SK-N-DZ (cell line): ENCODE measurements at places on chromosomes 2 and 18.

- no peak for DNase-seq
Measured at GRCh38 chr2:14232217-14232616, 400.3 kb upstream of the LRATD1 start.

DNA sequence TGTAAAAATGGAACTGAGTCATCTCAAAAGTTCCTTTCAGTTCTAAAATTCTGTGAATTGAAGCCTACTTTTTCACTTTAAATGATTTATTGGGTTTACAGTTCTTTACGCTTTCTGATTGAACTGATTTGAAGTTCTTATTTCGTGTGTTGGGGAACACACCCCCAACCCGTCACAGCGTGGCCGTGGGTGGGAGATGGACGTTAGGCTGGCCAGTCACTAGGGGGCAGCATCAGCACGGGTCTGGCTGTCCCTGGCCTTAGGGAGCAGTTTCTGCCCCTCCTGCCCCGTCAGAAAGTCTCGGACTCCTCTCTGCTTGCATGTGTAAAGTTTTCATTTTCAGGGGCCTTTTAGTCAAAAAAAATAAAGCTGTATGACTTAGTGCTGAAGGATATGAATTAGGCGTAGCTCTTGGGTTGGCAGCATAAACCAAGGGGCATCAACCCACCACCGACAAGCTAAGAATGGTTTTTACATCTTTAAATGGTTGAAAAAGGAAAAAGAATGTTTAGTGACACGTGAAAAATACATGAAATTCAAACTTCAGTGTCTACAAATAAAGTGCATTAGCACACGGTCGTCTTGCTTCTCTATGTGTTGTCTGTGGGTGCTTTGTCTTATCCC, 63.4 kb downstream of the ZCCHC2 start:
- DNase-seq, result peak; percentile 53

DNA sequence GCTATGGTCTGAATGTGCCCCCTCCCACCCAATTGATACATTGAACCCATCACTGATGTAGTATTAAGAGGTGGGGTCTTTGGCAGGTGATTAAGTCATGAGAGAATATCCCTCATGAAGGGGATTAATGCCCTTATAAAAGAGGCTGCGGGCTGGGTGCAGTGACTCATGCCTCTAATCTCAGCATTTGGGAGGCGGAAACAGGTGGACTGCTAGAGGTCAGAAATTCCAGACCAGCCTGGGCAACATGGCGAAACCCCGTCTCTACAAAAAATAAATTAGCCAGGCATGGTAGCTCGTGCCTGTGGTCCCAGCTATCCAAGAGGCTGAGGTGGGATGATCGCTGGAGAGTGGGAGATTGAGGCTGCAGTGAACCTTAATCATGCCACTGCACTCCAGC, 14.3 kb downstream of the POLR2D start:
- DNase-seq, result no peak

DNA sequence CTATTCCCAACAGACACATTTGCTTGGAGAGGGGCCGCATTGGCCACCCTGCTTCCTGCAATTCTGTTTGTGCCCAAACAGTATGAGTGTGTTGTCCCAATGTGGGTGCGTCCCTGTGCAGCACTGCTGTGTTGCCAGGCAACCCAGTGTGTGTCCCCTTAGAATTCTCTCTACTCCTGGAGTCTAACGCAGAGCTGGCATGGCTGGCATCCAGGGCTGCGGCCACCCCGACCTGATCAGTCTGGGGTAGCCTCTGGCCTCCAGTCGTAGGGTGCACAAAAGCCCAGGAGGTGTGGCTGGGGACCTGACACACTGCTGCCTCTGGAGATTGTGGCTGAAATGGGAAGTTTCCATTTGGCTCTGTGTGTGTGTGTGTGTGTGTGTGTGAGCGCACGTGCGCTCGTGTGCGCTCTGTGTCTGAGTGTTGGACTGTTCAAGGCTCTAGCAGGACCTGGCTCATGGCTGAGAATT, 48.0 kb downstream of the TEX44 start:
- DNase-seq, result no peak

- no peak for DNase-seq
Measured at GRCh38 chr18:10377956-10378355, 76.5 kb upstream of the APCDD1 start.

DNA sequence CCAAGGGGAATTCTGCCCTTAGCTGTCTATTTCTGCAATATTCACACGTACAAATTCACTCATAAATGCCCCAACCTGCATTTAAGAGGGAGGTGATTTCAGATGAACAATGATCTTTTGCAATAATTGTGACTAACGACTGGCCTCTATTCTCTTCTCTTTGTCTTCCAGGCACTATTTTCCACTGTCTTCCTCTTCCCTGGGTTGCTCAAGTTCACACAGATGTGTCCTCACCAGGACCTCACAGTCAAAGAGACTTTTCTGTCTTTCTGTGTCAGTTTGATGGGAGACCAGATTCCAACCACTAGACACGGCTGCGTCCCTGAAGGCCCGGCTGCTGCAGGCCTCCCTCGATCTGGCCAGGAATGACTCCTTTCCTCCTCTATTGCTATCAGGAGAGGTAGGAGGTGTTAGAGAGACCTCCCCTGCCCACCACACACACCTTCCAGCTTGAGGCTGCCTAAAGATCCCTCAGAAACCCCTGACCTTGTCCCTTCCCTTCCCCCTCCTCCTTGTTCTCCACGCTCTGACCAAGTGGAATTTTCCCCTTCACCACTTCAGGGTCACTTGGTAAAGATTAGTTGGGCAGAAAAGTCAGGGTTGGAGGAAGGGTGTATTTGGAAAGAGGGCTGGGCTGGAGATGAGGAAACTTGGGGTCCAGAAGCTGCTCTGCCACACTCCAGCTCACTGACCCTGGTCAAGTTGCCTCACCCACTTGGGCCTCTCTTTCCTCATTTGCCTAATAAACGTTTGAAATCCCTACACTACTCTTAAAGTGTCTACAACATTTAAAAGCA, 109.2 kb upstream of the COPS8 start:
- DNase-seq, result no peak

DNA sequence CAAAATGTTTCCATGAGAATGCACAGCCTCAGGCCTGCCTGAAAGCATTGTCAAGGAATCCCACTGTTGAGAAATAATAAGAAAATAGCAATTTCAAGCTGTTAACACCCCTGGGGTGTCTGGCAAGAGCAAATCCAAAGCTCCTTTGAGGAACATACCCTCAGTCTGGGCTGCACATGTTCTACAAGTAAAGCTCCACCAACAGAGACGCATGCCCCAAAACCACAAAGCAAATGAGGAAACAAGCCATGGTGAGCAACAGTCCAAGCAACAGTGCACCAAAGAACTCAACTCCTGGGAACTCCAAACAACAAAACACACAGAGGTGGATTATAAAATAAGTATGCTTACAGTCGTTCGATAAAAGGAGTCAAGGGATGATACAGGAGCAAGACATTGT, 40.3 kb downstream of the CYP27C1 start:
- no peak for DNase-seq

DNA sequence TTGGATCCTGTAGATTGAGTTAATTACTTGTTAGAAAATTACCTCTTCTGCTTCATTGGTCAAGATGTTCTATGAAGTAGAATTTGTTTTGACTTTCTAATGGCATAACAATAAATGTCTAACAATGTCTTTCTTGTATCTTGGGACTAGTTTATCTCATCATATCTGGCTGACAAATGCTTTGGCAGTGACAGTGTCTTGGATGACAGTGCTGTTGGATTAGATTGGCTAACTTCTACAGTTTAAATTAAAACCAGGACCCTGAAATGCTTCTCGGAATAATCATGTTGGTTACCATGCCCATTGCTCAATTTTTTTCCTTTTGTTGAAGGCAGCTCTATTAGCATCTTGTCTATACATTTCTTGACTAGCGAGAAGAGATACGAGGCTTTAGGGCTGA, 176.9 kb downstream of the PARD3B start:
- no peak for DNase-seq

DNA sequence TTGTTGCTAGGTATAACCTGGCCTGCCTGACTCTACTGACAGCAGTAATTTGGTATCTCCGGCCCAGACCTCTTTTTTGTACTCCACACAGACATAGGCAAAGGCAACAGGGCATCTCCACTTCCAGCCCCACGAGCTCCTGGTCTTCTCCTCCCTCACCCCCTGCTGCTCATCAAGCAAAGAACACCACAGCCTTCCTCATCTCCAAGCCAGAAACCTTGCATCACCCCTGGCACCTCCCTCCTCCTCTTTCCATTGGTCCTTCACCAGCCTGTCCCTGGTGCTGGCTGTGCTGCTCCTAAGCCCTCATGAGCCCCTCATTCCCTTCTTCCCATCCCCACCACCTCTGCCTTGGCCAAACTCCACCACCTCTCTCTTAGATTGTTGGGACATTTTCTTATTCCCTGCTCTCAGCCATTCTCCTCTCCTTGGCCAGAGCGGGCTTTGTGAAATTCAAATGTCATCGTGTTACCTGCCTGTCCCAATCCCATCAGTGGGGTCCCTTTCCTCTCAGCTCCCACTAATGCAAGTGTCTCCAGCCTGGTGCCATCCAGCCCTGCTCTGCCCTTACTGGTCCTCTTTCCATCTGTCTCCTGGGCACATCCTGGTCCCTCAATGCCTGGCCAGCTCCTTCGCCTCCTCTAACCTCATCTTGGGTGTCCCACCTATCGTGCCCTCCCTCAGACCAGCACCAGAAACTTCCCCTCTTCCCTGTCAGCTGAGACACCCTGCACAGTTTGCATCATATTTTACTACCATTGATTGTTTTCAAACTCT, 77.4 kb downstream of the INHBB start:
- DNase-seq, result no peak

GRCh38 chr18:11398625-11399024, 210.8 kb upstream of the SLC35G4 start:
- DNase-seq, result no peak

DNA sequence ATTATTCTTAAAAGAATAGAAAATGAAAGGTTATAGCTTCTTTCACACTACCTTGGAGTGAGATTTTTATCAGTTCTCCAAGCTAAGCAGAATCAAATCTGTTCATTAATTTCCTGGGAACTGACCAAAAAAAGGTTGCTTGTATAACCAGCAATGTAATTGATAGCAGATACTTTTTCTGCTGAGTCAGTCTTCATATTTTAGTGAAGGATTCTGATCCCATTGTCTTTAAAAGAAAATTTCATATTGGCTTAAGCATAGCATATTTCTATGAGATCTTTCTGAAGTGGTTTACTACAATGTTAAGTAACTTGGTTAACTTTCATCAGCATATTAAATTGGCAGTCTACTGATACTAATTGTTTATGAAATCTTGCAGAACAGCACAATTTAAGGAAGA, 338.0 kb downstream of the TMX3 start:
- no peak for DNase-seq

- no peak for DNase-seq
Measured at GRCh38 chr2:227482638-227483340, 10.8 kb downstream of the AGFG1 start.

GRCh38 chr18:74497324-74497676, 1.1 kb downstream of the CNDP2 start:
- no peak for DNase-seq

- DNase-seq, result no peak
Measured at GRCh38 chr2:150303281-150303680, 184.2 kb downstream of the RND3 start.
